ENCODE measurements at places on chromosomes 1 and 21. TPM values are rescaled to one million over a fixed set of nuclear protein-coding genes. Genes with fewer than 3 reads are reported as not detected.

DNA sequence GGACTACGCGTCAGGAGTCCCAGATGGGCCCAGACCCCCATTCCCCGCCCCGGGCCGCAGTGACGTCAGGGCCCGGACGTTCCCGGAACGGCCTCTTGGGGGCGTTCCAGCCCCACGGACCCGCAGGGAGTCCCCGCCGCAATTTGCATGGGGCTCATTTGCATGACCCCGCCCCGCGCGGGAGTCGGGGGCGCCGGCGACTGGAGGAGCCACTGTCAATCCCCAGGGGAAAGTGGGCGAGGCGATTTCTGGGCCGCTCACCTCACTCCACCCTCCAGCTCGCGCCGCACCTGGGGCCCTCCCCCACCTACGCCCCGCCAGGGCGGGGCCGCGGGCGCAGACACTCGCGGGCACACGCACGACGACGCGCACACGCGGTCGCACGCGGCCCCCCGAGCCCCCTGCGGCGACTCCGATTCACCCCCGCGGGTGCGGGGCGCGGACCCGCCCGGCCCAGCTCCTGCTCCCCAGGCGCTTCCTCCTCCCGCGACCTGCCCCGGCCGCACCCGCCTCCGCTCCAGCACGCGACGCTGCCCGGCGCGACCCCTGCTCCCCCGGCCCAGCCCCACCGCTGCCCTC, 13.2 kb downstream of the AGRN start:
- DNase-seq: peak; percentile 87

- no peak for DNase-seq
Observed at GRCh38 chr1:104991702-104992101, 1242.0 kb downstream of the AMY1C start.

DNA sequence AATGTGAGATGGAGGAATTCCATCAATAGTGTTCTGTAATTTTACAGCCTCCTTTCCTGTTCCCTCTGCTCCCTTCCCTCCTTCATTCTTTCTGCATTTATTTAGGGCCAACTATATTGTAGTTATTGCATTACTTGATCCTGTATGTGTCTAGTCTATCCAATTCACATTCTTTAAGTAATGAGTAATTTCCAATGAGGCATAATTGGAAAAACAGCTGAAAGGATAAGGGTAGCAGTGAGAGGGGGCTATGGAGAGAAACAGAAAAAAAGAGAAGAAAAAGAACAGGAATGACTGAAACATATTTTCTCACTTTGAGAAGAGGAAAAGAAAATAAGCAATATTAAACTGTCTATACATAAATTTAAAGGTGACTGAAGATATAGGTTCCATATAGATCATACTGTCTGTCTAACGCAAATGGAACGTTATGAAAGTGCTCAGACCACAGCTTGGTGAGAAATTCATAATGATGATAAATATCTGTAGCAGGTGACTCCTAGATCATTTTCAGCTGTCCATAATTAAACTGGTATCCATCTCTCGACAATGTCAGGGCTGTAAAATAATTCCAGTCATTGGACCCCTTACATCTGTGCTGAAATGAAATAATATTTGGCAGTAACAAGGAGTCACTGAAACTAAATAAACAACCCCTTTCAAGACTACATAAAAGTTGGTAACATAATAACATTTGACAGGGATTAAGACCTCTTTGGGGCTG, 61.8 kb downstream of the SPAG17 start:
- DNase-seq: no peak

DNA sequence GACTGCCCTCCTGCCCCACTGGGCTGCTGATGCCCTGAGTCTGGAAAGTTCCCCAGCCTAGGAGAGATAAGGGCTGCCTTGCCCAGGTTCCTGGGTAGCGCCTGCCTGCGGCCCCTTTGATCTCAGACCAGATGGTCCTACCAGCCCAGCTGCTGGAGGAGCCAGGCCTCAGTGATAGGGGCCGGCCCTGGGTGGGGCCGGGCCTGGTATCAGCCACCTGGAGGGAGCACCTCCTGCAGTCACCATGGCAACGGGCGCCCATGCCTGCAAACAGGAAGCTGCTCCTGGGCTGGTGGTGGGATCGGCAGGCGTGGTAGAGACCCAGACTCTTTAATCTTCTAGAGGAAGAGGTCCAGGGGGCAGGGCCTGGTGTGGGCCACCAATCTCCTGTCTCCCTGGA, 119.7 kb upstream of the WNT4 start:
- DNase-seq: no peak

DNA sequence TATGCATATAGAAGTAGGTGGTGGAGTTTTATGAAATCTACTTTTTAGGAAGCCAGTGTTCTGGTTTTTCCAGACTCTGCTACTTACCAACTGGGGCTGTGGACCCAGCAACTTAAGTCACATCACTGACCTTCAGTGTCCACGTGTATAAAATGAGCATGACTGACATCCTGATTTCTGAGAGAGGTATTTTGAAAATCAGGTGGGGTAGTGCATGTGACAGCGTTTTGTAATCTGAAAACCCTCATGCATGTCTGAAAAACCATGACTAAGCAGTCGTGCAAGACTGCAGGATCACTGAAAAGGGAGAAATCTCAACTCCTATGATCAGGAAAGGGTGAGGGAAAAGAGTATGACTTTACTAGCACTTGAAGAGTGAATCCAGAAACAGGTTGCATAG, 26.1 kb downstream of the CR1L start:
- no peak for DNase-seq

GRCh38 chr1:19197845-19198244, 12.2 kb downstream of the UBR4 start:
- DNase-seq: no peak

Gene PIK3R3
- total RNA-seq: 26.2 TPM

Gene OR14K1
- not detected for total RNA-seq
